ENCODE measurements at places on chromosomes 16 and 17. TPM values are rescaled to one million over a fixed set of nuclear protein-coding genes. Genes with fewer than 3 reads are reported as not detected.
A peak's percentile ranks its signal among the peaks of the same experiment; 100 is the strongest.

GRCh38 chr17:29778956-29779811, 150.8 kb downstream of the SSH2 start:
- DNase-seq = peak; percentile 67

GRCh38 chr16:1002399-1003166, 21.0 kb downstream of the SOX8 start:
- peak; percentile 93 for DNase-seq

The OTOP2 gene
- total RNA-seq = not detected

The EME1 gene
- 20.8 TPM for total RNA-seq

The CCL8 gene
- total RNA-seq = not detected
